ENCODE measurements at places on chromosomes 1 and 21.

- DNase-seq = no peak
Observed at GRCh38 chr1:217896490-217896889, 265.3 kb downstream of the SPATA17 start.

GRCh38 chr1:5936126-5936525 lies 56.1 kb downstream of the NPHP4 start:
- DNase-seq = no peak

- no peak for DNase-seq
Observed at GRCh38 chr21:28311411-28312190, 681.1 kb downstream of the LTN1 start.

DNA sequence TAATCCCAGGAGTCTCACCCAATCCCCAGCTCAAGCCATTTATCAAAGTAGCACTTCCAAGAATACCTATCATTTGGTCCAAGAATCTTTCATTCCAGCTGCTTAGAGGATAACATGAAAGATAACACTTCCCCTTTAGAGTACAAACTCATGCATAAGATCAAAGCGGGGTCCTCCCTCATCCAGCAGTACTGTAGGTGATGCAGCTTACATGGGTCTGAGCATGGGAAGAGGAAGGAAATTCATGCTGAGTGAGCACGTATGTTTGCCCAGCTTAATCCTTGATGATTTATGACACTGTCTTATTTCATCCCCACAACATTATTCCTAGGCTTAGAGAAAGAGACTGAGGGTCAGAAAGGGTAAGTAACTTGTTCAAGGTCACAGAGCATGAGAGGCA lies 167.1 kb upstream of the GJB5 start:
- no peak for DNase-seq

DNA sequence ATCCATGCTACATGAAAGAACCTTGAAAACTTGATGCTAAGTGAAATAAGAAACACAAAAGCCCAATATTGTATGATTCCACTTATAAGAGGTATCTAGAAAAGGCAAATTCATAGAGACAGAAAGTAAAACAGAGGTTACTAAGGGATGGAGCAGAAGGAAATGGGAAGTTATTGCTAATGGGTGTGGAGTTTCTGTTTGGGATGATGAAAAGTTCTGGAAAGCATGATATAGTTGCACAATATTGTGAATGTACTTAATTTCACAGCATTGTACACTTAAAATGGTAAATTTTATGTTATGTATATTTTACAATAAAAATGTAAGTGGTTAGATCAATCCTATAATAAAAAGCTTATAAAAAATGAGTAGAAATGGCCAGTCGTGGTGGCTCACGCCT lies 1.6 kb upstream of the NECAP2 start:
- no peak for DNase-seq

- no peak for DNase-seq
Observed at GRCh38 chr1:8682573-8682972, 134.9 kb downstream of the RERE start.

DNA sequence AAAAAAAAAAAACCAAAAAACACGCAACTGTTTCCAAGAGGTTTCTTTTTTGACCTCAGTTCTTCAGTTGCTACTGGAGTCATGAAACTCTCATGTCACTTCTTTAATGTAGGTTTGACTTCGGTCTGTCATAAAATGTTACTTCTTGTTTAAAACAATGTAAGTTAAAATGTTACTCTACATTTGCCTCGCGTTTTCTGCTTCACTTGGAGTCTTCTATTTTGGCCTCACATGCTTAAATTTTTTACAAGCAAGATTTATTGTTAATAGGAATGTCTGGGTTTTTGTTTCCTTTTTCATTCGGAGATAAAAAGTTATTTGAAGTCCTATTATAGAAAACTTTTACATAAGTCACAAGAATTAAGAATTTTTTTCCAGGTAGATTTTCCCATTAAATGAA lies 880.2 kb downstream of the LTN1 start:
- DNase-seq = no peak

GRCh38 chr1:169946206-169946605 lies 52.5 kb upstream of the SCYL3 start:
- DNase-seq = no peak

DNA sequence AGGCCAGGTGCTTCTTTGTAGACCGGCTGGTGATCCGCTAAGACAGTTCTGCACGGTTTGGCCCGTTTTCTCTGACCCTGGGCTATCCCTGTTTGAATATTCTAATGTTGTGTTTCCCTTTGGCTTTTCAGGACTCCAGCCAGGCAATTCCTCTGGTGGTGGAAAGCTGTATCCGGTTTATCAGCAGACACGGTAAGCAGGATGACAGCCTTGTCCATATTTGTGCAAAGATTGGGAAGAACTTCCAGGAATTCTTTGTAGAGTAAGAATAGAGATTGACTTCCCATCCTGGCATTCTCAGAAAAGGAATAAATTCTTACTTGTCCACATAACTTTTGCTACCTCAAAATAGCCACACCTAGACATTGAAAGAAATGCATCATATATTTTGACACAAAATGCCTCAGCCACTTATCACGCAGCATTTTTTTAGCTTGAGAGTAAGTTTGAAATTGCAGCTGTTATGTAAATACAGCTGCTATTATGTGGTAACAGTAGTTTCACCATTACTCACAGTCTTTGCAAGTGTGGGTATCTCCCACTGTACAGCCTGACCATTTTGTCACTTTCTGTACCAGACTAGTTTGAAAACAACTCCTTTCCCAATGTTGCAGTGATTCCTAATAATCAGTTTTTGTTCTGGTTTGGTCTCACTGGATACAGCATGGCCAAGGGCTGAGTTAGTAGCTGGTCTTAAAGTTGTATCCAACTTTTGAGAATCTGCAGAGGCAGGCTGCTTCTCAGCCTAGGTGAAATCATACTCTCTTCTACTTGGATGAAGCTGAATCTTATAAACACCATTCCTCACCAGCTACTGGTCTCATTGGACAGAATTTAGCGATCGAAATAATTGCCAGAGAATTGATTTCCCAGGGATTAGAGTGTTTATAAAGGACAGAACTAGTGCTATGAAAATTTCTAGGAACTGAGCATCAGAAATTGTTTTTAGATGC lies 40.0 kb upstream of the IKBKE start:
- no peak for DNase-seq

DNA sequence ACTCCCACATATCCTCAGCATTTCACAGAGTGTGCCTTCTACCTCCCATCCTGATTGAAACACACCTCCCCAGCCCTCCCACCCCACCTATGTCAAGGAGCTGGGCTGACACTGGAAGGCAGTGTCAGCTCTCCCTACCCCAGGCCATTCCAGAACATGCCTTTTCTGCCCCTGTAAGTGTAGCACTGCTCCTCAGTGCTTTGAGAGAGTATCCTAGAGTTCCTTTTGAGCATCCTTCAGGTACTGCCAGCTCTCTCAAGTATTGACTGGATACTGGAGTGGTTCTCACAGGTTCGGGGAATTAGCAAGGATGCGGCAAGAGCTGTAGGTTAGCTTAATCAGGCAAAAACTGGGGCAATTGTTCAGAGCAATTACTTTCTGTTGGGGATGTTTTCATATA lies 21.8 kb downstream of the C1orf116 start:
- DNase-seq = no peak

GRCh38 chr1:21622466-21623315 lies 46.5 kb downstream of the RAP1GAP start:
- DNase-seq = peak; percentile 43

DNA sequence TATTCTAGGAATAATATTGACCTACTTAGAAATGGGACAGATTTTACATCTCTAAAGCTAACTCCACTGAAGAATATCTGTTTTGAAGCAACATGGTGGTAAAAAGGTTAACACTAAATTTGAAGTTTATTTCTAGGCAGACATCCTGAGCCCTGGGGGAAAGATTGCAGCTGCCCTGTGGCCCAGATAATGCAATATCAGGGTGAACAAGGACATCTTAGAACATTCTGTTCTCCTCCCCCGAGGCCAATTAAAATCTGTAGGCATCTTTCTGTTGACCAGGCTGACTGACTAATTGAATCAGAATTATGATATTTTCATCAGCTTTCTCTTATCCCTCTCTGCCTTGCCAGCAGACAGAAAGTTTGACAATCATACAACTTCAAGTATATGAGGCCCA lies 149.8 kb upstream of the DUSP10 start:
- no peak for DNase-seq

GRCh38 chr1:206050655-206051235 lies 2.2 kb upstream of the RHEX start:
- DNase-seq = peak; percentile 32

DNA sequence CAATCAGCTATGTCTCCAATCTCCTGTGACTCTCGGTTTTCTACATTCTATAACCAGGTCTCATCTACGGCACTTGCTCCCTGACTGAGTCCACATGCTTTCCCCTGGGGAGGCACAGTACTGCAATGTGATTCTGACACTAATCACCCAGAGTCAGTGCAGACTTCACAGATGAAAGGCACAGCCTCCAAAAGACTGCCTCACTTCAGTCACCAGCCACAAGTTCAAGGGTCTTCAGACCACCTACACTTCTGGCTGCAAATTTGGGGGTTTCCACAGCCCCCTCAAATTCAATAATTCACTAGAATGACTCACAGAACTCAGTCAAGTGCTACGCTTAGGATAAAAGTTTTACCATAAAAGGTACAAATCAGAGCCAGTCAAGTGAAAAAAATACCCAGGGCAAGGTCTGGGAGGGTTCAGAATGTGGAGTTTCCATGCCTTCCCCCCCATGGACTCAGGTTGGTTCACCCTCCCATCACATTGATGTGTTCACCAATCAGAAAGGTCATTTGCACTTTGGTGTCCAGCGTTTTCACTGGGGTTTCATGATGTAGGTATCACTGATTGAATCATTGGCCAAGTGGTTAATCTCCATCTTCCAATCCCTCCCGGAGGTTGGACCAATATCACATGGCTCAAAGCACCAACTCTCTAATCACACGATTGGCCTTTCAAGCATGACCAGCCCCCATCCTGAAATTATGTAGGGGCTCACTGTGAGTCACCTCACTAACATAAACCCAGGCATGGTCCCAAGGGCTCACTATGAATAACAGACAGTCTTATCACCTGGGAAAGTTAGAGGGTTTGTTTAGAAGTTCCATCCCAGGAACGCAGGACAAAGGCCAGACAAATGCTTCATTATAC lies 182.9 kb upstream of the CAMK1G start:
- no peak for DNase-seq

GRCh38 chr1:160221089-160221488 lies 15.9 kb downstream of the PEA15 start:
- DNase-seq = no peak

- DNase-seq = no peak
Observed at GRCh38 chr1:156924478-156925153, 4.2 kb downstream of the LRRC71 start.

GRCh38 chr1:171597203-171597602 lies 24.8 kb upstream of the MYOCOS start:
- no peak for DNase-seq

DNA sequence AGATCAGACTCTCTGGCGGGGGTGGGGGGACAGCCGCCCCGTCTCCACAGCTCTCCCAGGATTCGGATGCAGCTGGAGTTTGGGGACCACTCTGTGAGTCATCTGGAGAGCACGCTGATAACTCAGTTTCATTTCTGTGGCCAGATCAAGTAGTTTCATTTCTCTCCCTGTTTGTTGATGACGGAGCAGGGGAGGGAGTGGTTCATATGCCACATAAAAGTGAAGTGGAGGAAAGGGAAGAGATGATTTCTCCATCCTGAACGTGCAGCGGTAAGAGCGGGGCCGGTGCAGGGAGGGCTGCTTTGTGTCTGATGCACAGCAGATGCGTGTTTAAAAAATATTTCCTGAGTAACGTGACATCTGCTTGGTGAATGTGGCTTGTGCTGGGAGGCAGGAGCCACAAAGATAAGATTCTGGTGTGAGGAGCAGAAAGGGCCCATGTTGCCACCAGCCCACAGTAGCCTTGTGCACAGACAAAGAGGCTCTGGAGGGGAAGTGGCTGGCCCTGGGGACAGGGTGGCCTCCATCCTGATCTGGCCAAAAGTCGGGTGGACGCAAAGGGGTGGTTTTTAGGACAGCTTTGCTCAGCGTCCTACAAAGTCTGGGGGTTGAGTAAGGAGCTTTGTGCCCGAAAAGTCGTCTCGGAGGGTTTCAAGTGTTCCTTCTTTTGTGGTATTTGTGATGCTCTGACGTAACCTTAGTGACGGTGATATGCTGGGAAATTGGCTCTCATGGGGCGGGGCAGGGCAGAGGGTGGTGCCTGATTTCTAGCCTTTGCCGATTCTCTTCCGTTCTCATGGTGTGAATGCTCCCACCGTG lies at the start of gene MX2:
MX2 (plus strand) TSS at position 242 of the 819 bp plus-strand sequence. CDS start 14,880 bp downstream, outside the sequence.
- DNase-seq = peak; percentile 73

GRCh38 chr1:21628798-21629393 lies 40.3 kb downstream of the RAP1GAP start:
- DNase-seq = no peak

DNA sequence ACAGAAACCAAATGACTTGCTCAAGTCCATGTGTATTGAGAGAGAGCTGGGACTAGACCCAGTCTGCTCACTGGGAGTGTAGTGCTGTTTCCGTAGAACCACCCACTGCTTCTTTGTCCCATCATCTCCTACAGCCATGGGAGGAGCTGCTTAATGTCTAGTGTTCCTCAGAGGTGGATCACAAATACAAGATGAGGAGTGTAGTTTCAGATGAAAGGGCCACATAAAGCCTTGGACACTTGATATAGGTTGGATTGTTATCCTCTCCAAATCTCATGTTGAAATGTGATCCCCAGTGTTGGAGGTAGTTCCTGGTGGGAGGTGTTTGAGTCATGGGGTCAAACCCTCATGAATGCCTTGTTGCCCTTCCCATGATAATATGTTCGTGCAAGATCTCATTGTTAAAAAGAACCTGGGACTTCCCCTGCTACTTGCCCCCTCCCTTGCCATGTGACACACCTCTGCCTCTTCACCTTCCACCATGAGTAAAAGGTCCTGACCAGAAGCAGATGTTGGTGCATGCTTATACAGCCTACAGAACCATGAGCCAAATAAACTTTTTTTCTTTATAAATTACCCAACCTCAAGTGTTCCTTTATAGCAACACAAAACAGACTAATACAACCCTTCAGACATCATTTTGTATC lies 127.5 kb upstream of the DNAH14 start:
- no peak for DNase-seq

- DNase-seq = no peak
Observed at GRCh38 chr21:33207449-33208149, 22.1 kb upstream of the IFNAR2 start.

DNA sequence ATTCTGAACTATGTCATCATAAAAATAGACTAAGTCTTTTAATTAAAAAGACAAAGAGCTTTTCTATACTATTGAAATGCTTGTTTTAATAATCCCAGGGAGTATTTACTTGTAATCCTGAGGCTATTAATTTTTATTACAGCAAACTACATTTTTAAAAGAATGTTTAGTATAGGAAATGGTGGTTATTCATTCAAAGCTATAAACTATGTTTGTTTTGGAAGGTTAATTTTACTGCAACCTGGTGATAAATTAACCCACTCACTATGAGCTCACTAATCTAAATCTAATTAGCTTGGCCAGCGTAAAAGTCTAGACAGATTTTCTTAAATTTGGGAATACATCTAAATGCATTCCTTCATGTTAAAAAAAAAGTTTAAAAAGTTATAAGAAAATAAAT lies 13.8 kb upstream of the EYA3 start:
- DNase-seq = no peak

- no peak for DNase-seq
Observed at GRCh38 chr1:52904927-52905698, 16.4 kb downstream of the ECHDC2 start.
